ENCODE measurements at places on chromosomes 12 and 14. TPM values are rescaled to one million over a fixed set of nuclear protein-coding genes. Genes with fewer than 3 reads are reported as not detected.
A peak's percentile ranks its signal among the peaks of the same experiment; 100 is the strongest.

Gene NXPH4
- 4.8 TPM for total RNA-seq

Gene SIRT4
- total RNA-seq = 3.7 TPM

Gene LMNTD1
- total RNA-seq = not detected

Gene PRKD1
- total RNA-seq = 45.7 TPM

Gene PYGL
- 18.6 TPM for total RNA-seq

- no peak overlapping the region for H3K4me3 ChIP-seq
- H3K36me3 ChIP-seq = no peaks in the 10 kb centered on the region
- no peaks in the 10 kb centered on the region for H3K27me3 ChIP-seq
- H3K27ac ChIP-seq = no peak overlapping the region
- no peak for DNase-seq
- no peaks in the 10 kb centered on the region for H3K4me1 ChIP-seq
These were observed 16.0 kb upstream of the CMAS start for GRCh38 chr12:22029991-22030390.

DNA sequence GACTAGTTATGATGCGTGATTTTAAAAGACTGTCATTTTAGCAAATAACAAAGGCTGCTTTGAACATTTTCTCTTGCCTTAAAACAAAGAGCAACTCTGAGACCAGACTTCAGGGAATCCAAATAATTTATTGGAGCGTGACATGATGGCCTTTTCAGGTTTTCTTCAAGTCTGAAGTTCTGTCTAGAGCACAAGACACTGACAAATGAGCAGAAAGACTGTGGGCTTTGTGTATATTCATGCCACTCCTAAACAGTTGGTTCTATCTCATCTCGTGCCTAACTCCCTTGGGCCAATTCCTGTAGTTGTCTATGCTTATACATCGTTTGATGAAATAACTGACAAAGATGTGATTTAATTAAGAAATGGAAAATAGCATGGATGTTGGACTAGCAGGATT, 47.5 kb downstream of the IFT81 start:
- peaks cover 60% of the 10 kb centered on the region for H3K4me1 ChIP-seq
- H3K36me3 ChIP-seq = no peaks in the 10 kb centered on the region
- H3K4me3 ChIP-seq = no peak overlapping the region
- no peak for DNase-seq
- H3K27me3 ChIP-seq = no peaks in the 10 kb centered on the region

DNA sequence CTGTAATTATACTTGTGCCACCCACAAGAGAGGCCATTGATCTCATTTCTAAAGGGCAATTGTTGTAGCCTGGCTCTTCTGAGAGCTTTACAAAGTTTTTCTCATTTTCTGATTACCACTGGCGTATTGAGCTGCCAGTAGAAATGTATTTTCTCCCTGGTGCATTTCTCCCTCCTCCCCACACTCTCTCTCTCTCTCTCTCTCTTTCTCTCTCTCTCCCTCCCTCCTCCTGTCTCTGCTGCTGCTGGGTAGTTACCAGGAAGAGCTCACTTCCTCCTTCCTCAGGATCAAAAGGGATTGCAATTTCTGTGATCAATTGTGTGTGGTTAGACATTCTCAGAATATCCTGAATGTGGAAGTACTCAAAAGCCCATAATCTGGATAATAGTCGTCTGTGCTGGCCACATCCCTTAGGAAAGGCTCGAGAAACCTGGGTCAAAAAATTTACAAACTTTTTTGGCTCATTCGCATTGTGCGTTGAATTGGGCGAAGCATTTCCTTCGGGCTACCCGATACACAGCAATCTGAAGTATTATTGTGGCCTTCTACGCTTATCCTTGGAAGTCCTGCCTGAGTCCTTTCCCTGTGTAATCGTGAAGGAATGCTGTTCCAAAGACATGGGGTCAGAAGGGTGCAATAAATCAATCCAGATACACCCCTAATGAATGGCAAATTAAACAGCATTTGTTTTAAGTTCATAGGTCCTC, 254.8 kb downstream of the MSRB3 start:
- no peaks in the 10 kb centered on the region for H3K36me3 ChIP-seq
- no peak for DNase-seq
- no peak overlapping the region for H3K4me3 ChIP-seq
- H3K27ac ChIP-seq = no peak overlapping the region
- peaks cover 6% of the 10 kb centered on the region for H3K4me1 ChIP-seq
- no peaks in the 10 kb centered on the region for H3K27me3 ChIP-seq

DNA sequence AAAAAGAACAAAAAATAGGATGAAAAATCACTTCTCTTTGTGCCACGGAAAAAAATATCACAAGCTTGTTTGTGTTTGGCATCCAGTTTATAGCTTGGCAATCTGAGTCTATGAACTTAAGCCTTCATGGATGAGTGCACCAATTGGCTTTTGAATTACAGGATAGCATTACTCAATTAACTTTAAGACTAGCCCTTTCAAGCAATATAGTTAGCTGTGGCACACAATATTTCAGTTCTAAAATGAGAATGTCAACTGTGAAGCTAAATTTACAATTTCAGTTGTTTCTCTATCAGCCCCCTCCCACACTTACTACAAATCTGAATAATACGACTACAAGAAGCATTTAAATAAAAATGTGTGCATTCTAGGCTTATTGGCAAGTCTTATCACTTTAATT, 8.3 kb downstream of the RERG start:
- no peaks in the 10 kb centered on the region for H3K27me3 ChIP-seq
- H3K27ac ChIP-seq = no peak overlapping the region
- H3K36me3 ChIP-seq = no peaks in the 10 kb centered on the region
- DNase-seq = peak; percentile 17

DNA sequence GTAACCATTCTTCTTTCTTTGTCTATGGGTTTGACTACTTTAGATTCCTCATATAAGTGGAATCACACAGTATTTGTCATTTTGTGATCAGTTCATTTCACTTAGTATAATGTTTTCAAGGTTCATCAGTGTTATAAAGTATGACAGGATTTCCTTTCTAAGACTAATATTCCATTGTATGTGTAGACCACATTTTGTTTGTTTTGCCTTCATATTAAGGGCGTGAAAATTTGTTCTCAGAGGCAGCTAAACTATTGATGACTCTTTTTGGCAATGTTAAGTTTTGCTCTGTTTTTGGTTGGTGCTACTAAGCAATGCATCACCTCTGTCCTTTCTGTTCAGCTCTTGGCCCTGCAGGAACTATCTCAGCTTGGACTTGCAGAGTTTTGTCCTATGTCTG, 1.7 kb upstream of the KLRG1 start:
- H3K4me1 ChIP-seq = no peaks in the 10 kb centered on the region
- no peak overlapping the region for H3K4me3 ChIP-seq
- H3K36me3 ChIP-seq = no peaks in the 10 kb centered on the region
- DNase-seq = no peak
- no peaks in the 10 kb centered on the region for H3K27me3 ChIP-seq

- H3K27me3 ChIP-seq = peaks cover 77% of the 10 kb centered on the region
- no peaks in the 10 kb centered on the region for H3K36me3 ChIP-seq
- DNase-seq = no peak
- no peak overlapping the region for H3K27ac ChIP-seq
These were observed 712 bp upstream of the FZD10 start for GRCh38 chr12:130161261-130162243.

DNA sequence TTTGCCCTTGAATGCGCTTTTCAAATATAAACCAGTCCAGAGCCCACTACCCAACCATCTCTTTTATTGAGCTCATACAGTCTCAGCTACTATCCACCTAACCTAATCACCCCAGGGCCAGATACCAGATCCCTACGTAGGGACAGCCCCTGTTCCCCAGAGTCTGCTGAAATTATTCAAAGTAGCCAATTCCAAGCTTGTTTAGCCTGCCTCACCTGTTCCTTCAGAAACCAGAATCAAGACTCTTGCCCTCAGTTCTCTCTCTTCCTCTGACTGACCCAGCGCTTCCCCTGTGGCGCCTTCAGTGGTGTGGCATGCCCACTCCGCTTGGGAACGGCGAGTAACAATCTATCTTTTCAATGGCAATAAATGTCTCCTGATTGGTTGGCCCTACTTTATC, 18.8 kb downstream of the BMAL2 start:
- no peak for DNase-seq
- H3K4me1 ChIP-seq = no peaks in the 10 kb centered on the region
- H3K27ac ChIP-seq = no peak overlapping the region
- no peaks in the 10 kb centered on the region for H3K27me3 ChIP-seq
- no peaks in the 10 kb centered on the region for H3K36me3 ChIP-seq
- no peak overlapping the region for H3K4me3 ChIP-seq

GRCh38 chr12:80636832-80637231, 70.6 kb upstream of the MYF6 start:
- H3K36me3 ChIP-seq = no peaks in the 10 kb centered on the region
- no peak for DNase-seq
- H3K4me3 ChIP-seq = no peak overlapping the region
- no peak overlapping the region for H3K27ac ChIP-seq
- no peaks in the 10 kb centered on the region for H3K4me1 ChIP-seq
- no peaks in the 10 kb centered on the region for H3K27me3 ChIP-seq

GRCh38 chr14:28652782-28653181, 113.8 kb upstream of the FOXG1 start:
- H3K4me3 ChIP-seq = no peak overlapping the region
- DNase-seq = no peak
- no peaks in the 10 kb centered on the region for H3K4me1 ChIP-seq
- no peaks in the 10 kb centered on the region for H3K36me3 ChIP-seq
